ENCODE measurements at places on chromosomes 2 and 18. TPM values are rescaled to one million over a fixed set of nuclear protein-coding genes. Genes with fewer than 3 reads are reported as not detected.

DNA sequence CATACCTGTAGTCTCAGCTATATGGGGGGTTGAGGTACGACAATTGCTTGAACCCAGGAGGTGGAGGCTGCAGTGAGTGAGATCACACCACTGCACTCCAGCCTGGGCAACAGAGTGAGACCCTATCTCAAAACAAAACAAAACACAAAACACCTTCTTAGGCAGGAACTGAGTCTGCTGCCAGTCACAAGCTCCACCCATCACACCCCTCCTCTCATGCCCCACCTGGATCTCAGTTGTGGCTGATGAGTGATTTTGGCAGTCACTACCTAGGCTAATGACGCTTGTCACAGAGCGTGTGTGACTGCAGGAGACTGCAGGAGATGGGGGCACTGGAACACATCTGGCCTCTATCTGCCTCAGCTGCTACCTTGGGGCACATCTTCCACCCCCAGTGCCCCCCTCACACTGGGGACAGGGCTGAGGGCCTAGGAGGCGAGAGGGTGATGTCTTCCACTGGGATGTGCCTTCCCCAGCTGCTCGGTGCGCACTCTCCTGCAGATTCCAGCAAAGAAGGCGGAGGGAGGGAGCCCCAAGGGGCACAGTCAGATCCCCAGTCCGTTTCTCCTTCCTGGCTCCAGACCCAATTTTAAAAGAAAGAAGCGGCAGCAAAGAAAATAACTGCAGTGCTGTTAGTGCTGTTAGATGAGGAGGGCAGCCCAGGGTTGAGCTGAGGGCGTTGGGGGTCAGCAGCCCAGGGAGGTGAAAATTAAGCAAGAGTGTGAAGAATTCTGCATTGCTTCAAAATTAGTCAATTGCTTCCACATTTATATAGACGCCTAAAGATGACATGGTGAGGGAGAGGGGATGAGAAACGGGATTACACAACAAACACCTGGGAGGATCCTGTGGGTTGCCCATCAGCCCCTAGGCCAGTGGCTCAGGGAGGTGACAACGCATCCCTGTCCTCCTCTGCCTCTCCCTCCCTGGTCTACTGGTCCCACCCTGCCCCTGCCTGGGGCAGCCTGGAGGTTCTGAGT lies 143.6 kb upstream of the HAAO start:
- no peak for DNase-seq

GRCh38 chr2:177246000-177246399 lies 18.5 kb downstream of the NFE2L2 start:
- DNase-seq, result no peak

- DNase-seq, result no peak
These were observed 56.0 kb downstream of the LIPG start for GRCh38 chr18:49617865-49618264.

DNA sequence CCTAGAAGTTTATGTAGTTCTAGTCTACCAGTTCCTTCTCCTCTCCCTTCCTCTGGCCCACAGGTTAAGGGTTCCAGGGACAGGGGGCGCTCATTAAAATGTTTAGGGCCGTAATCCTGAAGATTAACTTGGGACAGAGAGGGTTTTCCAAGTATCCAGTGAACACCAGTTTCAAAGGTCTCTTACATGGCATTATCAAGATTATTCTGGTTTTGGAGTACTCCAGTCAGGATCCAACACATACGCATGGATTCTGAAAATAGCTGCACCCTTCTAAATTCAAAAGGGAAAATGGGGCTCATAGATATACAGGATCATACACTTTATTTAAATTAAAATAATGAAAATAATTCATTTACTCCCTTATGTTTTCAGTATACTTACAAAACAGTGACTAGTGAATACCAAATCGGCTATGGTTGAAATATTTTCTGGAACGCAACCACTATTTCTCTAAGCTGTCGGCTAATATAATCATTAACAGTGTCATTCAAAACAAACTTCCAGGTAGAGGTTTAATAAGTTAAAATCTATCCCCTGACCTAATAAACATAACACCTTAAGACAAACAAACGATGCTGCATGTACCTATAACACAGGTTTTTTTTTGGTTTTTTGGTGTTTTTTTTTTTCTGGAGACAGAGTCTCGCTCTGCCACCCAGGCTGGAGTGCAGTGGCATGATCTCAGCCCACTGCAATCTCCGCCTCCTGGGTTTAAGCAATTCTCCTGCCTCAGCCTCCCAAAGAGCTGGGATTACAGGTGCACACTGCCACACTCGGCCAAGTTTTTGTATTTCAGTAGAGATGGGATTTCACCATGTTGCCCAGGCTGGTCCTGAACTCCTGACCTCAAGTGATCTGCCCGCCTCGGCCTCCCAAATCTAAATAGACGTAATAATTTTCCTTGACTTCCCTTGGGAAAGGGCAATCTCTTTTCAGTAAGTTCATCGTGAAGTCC lies 44.7 kb downstream of the MGAT4A start:
- DNase-seq, result no peak

The FEV gene
- total RNA-seq, result not detected

DNA sequence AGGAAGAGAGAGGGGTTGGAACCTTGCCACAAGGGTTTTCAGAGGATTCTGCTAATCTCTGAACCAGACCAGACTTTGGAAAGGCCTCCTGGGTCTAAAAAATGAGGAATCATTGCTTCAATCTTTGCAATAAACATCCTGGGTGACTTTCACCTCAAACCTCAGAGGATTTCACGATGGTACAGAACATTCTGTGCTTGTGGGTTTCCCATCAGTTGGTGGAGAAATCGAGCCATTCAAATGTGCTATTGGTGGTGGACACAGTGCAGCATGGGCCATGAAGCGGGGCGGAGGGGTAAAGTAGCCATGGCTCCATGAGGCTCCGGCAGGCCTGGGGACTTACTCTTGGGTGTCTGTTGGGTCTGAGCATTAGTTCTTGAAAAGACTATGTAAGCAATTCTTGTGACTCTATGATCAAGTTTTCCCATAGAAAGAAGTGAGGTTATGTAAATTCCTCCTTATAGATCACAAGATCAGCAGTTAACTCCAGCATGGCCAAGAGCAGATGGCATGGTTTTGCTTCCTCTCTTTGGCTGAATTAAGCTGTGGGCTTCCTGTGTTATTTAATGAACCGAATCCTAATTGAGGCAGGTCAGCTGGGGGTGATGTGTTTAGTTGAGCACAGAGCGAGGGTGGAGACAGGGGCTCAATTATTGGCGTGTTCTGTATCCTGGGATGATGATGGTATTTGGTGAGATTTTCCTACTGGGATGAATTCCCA lies 1.9 kb upstream of the IL1R2 start:
- no peak for DNase-seq

- DNase-seq, result no peak
These were observed 352.7 kb upstream of the CDH20 start for GRCh38 chr18:60980422-60981005.

- DNase-seq, result no peak
These were observed 102.9 kb upstream of the ALPP start for GRCh38 chr2:232275670-232276069.

The MSTN gene
- total RNA-seq, result not detected

The TBR1 gene
- total RNA-seq, result 0.02 TPM

The REG1B gene
- total RNA-seq, result not detected

DNA sequence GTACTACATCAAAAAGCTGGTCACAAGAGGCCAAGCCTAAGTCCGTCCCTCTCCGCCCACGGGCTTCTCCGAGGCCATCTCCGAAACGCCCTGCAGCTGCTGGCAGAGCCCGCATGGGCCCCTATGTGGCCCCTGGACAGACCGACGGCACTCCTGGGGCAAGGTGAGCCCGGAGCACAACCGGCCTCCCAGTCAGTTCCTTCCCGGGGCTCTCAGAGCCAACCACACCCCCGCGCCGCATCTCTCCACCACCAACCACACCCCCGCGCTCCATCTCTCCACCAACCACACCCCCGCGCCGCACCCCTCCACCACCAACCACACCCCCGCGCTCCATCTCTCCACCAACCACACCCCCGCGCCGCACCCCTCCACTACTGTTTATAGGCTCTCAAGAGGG lies 93.5 kb downstream of the ZNF516 start:
- no peak for DNase-seq

The PROC gene
- total RNA-seq, result not detected

The ASXL3 gene
- not detected for total RNA-seq

The OTOS gene
- not detected for total RNA-seq

DNA sequence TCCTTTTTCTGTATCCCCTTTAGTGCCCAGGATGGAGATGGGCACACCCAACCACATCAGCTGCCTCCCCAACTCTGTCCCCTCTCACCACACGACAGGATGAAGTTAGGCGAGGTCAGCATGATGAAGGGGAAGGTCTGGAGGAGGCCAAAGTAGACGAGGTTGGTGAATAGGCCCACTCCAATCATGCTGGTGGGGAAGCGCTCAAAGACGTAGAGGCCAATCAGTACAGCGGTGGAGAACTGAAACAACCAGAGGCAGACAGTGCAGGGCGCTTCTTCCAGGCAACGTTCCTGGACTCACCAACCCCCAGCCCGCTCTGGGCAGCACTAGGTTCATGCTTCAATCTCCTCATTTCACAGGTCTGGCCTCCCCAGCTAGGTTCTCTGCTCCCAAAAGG lies 2.9 kb downstream of the TEX261 start:
- DNase-seq, result no peak

The FER1L5 gene
- not detected for total RNA-seq

DNA sequence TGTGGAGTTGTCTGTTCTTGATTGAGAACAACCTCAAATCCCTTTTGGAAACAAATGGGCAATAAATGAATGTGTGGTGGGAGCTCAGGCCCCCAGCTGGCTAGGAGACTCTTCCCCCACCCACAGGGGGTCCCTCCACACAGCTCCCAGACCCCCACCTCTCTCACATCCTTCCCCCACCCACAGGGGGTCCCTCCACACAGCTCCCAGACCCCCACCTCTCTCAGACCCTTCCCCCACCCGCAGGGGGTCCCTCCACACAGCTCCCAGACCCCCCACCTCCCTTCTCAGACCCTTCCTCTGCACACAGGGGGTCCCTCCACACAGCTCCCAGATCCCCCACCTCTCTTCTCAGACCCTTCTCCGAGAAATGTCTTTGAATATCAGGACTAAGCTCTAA lies 79.0 kb upstream of the CTDP1 start:
- DNase-seq, result no peak

GRCh38 chr18:57901825-57902589 lies 98.9 kb upstream of the ATP8B1 start:
- DNase-seq, result no peak

The RAB6C gene
- total RNA-seq, result not detected

GRCh38 chr18:51537487-51537886 lies 340.0 kb upstream of the MEX3C start:
- DNase-seq, result no peak

- DNase-seq, result no peak
These were observed 22.2 kb upstream of the TTC39C start for GRCh38 chr18:23992089-23992940.

The ODC1 gene
- 200 TPM for total RNA-seq

The TEX44 gene
- not detected for total RNA-seq

- no peak for DNase-seq
These were observed 119.8 kb downstream of the AGAP1 start for GRCh38 chr2:235613649-235614048.

The MORN2 gene
- total RNA-seq, result 4.8 TPM

The RAX gene
- not detected for total RNA-seq

The MYO5B gene
- 0.49 TPM for total RNA-seq

DNA sequence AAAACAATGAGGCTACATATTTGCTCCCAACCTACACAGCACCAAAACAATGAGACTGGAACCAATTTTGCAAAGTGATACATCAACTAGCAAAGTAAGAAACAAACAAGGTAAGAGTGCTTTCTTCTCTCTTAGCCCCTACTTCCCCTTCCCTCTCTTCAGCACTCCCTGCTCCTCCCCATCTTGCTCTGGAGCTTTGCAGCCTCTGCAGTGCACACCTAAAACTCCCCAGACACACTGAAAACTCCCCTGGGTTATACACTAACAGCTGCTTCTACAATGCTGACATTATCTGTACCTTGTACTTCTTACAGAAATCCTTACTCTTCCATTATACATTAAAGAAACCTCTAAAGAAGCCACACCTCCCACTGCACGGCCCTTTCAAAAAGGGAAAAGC lies 93.7 kb downstream of the RBMS1 start:
- no peak for DNase-seq

DNA sequence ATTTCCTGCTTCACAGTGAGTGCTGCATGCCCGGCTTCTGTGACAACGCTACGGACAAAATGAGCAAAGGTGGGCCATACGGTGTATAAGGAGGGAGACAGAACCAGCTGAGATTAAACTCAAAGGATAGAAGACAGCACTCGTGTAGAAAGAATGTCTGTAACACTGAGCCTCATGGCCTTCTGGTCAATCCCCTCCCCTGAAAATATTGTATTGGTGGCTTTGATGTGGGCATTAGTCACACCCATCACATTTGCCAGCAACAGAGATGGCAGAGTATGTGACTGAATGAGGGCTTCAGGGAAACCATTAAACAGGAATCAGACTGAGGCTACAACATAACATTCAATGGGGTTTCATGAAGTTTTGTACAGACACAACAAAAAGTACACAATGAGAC lies 287.8 kb upstream of the CCDC68 start:
- DNase-seq, result no peak

DNA sequence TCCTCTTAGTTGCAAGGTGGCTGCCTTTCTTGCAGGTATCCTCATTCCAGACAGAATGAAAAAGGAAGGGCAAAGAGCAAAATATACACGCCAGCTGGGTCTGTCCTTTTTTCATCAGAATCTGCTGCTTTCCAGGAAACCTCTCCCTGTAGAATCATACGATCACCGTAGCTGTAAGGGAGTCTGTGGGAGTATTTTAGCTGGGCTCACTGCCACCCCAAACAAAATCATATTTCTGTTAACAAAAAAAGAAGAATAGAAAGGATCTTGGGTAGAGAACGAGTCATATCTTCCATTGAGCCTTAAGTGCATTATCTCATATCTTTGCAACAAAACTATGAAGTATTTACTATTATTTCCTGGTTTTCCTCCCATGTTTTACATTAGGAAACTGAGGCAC lies 15.0 kb upstream of the TANC1 start:
- DNase-seq, result no peak

DNA sequence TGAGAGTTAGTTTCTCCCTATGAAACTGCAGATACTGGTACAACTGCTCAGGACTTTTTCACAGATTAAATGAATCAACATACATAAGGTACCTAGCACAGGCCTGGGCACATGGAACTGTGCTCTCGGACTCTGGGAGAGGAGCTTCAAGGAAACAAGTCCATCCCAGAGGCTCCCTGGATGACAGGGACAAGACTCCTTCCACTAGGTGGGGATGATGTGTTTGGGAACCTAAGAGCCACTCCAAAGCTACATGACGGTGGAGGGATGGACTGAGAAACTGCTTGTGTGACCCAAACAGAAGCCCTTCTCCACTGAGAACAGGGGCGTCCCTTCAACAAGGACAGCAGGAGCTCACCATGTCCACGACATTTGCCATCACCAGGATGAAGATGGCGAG lies 37.1 kb downstream of the CENPO start:
- DNase-seq, result no peak

- DNase-seq, result no peak
These were observed 1347.2 kb upstream of the DDX18 start for GRCh38 chr2:116467243-116467642.
